ENCODE measurements at places on chromosomes 16 and 17. TPM values are rescaled to one million over a fixed set of nuclear protein-coding genes. Genes with fewer than 3 reads are reported as not detected.

DNA sequence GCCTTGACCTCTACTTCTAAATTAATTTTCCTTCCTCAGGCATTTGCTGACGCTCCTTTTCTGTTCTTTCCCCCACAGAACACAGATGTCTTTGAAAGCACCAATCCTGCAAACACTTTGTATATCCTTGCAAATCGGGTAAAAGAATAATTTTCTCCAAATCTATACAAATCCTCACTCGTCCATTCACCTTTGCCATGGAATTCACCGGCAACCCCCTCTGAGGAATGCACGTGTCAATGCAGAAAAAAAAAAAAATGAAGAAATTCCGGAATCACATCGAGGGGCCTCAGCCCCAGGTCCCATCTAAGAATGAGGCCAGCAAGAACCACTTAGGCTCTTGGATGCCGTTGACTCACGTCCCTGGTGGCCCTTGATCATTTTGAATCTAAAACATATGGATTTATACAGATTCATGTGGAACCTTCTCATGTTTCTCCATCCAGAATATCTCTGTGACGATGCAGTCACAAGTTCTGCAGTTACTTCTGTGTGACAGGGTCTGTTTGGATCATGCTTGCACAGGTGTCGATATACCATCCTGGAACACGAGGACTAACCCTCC is 136.9 kb downstream of the RBFOX3 start:
- DNase-seq = no peak

The CMTM2 gene
- total RNA-seq = 0.55 TPM

The PERCC1 gene
- total RNA-seq = 0.27 TPM

DNA sequence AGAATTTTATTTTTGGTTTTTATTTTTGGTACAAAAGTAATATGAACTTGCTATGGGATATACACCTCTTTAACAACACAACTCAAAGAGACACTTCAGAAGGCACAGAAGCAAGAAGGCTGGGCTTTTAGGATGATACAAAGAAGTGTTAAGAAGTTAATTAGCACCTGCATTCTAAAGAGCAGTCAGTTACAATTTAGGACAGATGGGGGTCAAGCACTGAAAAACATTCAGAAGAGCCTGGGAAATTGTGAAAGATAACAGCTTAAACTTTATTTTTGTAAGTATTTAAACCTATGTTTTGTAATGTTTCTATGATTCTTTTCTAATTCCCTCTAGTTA is 163.5 kb downstream of the CDH8 start:
- DNase-seq = no peak

- DNase-seq = no peak
Measured at GRCh38 chr16:74874123-74874522, 99.5 kb upstream of the FA2H start.

GRCh38 chr17:39677542-39678339 is 9.5 kb downstream of the PNMT start:
- DNase-seq = no peak

The KCNJ12 gene
- 1.4 TPM for total RNA-seq

The KRTAP4-6 gene
- total RNA-seq = not detected

GRCh38 chr17:4261452-4261851 is 2.3 kb downstream of the ANKFY1 start:
- DNase-seq = no peak

The MYO15A gene
- 6.3 TPM for total RNA-seq

The CDRT15L2 gene
- total RNA-seq = not detected

The MPV17L gene
- 1.2 TPM for total RNA-seq

The ZDHHC1 gene
- 21.1 TPM for total RNA-seq

DNA sequence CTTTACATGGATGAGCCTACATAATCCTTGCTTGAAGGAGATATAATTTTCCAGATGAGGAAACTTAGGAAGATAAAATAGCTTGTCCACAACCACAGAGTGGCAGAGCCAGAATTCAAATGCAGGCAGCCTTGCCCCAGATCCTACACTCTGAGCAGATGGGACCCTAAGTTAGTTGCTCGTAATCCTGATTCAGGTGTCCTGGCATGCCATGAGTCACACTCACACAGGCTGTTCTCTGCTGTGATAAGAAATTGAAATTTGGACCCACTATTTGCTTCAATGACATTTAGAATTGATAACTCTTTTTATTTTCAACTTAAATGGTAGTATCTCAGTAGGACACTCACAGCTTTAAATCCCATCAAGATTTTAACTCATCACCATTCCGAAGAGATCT is 150.7 kb upstream of the CACNG5 start:
- no peak for DNase-seq

DNA sequence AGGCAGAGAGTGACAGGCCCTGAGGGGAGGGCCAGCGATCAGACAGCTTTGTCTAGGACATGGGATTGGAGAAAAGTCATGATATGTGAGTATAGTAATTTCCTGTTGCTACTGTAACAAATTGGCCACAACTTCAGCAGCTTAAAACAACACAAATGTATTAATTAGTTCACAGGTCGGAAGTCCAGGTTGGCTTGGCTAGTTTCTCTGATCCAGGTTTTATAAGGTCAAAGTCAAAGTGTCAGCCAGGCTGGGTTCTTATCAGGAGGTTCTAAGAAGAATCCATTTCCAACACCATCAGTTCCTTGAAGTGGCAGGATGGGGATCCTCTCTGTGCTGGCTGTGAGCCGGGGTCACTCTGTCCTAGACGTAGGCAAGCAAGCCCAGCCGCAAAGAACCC is 76.2 kb upstream of the SEC14L1 start:
- DNase-seq = no peak

DNA sequence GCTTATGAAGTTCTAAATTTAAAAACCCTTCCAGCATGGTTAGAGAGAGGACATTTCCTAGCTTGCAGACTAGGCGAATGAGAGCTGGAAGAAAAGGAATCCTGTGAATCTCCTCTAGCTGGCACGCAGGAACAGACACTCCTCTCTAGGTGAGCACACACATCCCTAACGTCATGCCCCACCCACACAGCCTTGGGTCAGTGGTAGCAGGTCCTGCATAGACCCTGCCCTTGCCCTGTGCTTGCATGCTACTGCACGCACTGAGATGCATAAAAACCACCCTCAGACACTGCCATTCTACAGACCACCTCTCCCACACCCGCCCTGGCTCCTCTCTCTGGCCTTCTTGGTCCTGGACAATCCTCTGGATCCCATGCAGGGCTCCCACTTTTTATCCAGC is 23.5 kb downstream of the CES1 start:
- no peak for DNase-seq

- no peak for DNase-seq
Measured at GRCh38 chr17:57782647-57783337, 37.7 kb upstream of the CCDC182 start.

DNA sequence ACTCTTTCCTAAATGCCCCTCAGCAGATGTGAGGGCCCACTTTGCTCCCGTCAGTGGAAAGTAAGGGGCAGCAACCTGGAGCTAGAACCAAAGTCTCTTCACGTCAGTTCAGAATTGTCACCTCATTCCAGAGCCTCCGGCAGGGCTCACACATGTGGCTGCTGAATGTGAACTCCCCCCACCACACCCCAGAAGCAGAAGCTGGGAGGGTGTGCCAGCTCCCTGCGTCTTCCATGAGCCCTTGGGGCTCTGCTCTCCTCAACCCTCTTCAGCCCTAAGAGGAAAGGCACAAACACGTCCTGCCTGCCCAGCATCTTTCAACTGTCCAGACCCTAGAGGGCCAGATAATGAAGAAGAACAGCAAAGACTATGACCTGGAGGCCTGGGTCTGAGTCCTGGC is 105.3 kb downstream of the SALL1 start:
- no peak for DNase-seq

GRCh38 chr17:31740611-31741082 is 118.4 kb downstream of the COPRS start:
- no peak for DNase-seq

The PLA2G10 gene
- total RNA-seq = 11.5 TPM

- no peak for DNase-seq
Measured at GRCh38 chr16:82738699-82739098, 111.9 kb downstream of the CDH13 start.

The CFAP97D1 gene
- total RNA-seq = 0.17 TPM

- no peak for DNase-seq
Measured at GRCh38 chr16:35146031-35146710, 1686.8 kb downstream of the TP53TG3F start.

- no peak for DNase-seq
Measured at GRCh38 chr17:80272366-80272765, 11.7 kb downstream of the RNF213 start.

The PRAC1 gene
- not detected for total RNA-seq

GRCh38 chr16:1156055-1156982 is 3.4 kb downstream of the CACNA1H start:
- DNase-seq = no peak
